Karpas-422 (cell line): ENCODE measurements at places on chromosomes 6 and 20. TPM values are rescaled to one million over a fixed set of nuclear protein-coding genes. Genes with fewer than 3 reads are reported as not detected.
A peak's percentile ranks its signal among the peaks of the same experiment; 100 is the strongest.

DNA sequence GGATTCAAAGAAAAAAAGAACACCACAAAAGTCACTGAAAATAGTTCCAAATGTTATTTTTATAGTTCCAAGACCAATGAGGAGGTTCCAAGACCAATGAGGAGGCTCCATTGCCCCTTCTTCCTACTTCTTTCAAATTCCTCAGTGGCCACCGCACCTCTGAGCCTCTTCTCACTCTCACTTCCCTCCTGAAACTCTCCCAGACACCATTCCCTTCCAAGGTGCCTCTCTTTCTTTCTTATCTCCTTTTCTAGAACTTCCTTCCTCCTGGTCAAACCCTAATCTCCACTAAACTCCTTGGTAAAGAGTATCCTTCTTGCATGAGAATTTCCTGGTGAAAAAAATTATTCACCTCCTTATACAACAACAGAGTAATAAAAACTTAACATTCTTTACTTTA is 20.4 kb upstream of the MCUR1 start:
- no peak for DNase-seq

Gene RPS18
- 7,996 and 13,063 TPM in 2 replicates for total RNA-seq

GRCh38 chr6:13485923-13486562 is 1.4 kb downstream of the GFOD1 start:
- DNase-seq: peak; percentile 87

Gene HAO1
- total RNA-seq: not detected in 2 replicates

DNA sequence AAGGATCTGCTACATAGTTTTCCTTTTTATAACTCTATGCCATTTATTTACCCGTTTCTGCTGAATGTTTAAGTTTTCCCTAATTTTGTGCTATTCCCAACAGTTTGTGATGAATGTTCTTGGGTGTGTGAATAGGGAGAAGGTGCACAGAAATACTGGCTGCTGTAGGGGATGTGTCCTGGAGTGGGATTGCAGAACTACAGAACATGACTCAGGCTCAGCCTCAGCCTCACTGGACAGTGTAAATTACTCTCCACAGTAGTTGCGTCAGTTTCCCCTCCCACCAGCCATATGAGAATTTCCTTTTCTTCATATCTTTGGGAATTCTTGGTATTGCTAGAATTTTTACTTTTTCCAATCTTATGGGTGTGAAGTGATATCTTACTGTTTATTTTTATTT is 57.0 kb downstream of the SLX4IP start:
- no peak for DNase-seq

- no peak for DNase-seq
Observed at GRCh38 chr6:93889713-93890112, 470.4 kb upstream of the EPHA7 start.

DNA sequence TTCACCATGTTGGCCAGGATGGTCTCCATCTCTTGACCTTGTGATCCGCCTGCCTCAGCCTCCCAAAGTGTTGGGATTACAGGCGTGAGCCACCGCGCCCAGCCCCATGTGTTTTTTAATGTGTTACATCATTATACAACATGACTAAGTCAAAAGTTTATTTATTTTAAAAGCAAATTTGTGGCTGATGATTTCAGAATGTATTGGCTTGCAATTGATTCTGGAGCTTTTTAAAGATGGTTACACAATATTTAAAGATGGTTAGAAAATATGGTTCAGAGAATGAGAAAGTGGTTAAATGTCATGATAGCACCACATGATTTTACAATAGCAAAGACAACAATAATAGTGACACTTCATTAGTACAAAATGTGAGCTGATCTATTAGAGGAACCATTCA is 80.5 kb downstream of the SASH1 start:
- no peak for DNase-seq

Gene PPP1R11
- 26.6 and 31.5 TPM in 2 replicates for total RNA-seq

- no peak for DNase-seq
Observed at GRCh38 chr20:23305098-23305497, 45.5 kb upstream of the NXT1 start.

Gene MMUT
- 10.6 and 14.8 TPM in 2 replicates for total RNA-seq

DNA sequence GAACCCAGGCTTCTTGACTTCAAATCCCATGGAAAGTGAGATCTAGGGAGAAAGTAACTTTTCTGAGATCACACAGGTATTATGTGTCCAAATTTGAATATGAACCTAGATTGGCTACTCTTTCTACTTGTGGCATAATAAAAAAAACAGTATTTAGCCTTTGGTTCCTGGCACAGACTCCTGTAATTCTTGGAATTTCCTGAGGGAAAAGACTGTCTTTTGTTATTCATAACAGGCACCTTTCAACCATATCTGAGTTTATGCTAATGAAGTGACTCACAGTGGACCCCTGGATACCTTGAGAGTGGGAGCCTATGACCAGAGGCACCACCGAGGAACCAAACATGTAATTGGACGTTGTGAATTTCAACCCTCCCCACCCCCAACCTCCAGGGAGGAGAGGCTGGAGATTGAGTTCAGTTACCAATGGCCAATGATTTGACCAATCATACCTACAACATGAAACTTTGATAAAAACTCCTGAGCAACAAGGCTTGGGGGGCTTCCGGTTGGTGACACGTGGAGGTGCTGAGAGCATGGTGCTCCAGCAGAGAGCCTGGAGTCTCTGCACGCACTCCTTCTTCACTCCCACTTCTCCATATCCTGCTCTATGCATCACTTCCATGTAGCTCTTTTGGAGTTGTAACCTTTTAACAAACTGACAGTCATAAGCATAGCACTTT is 48.8 kb downstream of the LAMA4 start:
- DNase-seq: no peak

DNA sequence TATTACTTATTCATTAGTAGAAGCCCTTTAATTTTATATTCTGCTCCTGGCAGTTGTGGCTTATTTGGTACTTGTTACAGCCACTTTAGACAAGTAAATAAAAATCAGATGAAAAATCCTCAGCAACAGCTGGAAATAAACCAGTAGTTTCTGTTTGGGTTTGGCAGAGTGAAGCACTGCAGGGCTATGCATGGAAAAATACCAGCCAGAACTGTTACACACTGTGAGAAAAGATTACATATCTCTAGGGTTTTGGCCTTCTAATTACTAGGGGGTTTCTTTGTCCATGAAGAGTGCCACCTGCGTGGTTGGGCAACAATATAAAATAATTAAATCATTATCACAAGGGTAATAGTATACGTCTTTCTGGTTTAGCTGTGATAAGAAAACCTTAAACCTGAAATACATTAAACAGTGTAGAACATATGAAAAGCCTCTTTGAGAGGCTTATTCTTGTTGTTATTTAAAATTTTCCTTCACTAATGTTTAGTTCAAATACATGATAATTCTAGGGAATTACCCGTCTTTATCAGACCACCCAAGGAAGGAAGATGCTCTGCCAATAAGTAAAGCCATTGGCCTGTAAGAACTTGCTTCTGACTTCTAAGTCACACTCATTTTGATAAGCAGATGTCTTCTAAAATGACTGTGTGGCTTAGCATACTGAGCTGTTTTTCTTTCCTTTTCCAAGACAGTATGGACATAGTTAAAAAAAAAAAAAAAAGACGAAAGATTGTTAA is 320.0 kb upstream of the FLRT3 start:
- DNase-seq: no peak

- DNase-seq: no peak
Observed at GRCh38 chr6:22884456-22884855, 315.1 kb downstream of the HDGFL1 start.
